ENCODE measurements at places on chromosomes 7 and 10.

DNA sequence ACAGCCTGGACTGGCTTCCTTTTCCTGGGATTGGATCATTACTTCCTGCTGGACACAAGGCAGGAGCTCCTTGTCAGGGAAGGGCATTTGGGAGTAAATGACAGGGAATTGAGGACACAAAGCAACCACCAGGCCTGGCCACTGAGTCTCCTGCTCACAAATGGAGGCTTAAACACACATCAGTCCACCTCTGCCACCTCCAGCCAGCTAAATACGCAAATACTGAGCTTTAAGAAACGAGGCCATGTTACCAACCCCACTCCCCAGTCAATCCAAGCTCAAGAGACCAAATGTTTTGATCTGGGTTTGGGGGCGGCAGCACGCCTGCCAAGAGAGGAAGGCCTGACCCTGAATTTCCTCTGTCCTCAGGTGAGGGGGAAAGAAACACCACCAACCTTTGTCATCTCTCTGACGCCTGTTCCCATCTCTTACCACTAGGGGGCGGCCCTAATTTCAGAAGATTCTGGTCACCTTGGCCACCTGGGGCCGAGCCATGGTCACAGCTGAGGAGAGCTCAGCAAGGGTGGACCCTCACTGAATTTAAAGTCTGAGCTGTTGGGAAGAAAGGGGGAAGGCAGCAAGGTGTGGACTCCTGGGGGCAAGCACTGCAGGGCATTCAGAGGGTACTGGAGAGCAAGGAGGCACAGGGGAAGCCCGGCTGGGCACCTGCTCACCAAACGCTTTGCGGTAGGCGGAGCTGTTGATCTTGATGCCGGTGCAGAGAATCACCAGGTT, 16.5 kb downstream of the AIFM2 start:
- peak; percentile 32 for DNase-seq

GRCh38 chr7:141276031-141276430, 202.2 kb downstream of the TMEM178B start:
- DNase-seq: no peak

GRCh38 chr10:97047788-97048187, 138.0 kb downstream of the SLIT1 start:
- DNase-seq: no peak

GRCh38 chr7:28608731-28609130, 196.4 kb downstream of the CREB5 start:
- no peak for DNase-seq
